ENCODE measurements at places on chromosomes 2 and 18.

DNA sequence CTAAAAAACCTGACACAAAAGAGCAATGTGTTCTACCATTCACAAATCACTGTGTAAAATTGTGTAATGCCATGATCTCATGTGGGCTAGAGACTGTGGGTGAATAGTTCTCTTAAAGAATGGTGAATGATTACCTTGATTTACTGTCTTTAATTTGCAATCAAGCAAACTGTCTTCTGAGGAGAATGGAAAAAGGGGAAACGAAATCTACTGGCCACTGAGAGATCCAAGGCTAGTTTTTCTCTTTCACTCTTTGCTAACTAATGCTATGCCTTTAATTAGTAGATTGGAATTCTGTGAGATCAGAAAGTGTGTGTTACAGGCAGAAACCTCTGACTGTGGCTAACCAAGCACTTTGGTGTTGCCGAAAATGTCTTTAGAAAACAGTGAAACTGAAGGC lies 422.7 kb downstream of the TGIF1 start:
- no peak for DNase-seq

- no peak for DNase-seq
These were observed 143.5 kb downstream of the ZEB2 start for GRCh38 chr2:144376460-144376859.

GRCh38 chr18:23588836-23589560 lies 2.7 kb upstream of the NPC1 start:
- DNase-seq = no peak

DNA sequence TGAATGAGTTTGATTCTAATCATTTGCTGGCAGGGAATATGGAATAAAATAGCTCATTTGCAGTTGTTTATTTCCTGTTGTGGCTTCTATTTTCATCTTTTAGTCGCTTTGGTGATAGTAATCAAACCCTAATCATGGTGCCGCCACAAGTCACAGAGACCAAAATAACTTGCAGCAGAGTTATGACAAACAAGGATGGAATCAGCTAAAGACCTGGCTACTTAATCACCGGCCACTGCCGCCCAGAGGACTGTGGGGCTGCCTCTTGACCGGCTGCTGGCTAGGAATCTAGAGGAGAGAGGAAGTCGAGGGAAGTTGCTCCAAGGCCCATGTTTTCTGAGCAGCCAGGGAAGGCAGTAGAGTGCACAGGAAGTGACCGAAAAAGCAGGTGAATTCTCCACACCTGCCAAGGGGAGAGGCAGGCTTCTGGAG lies 5.1 kb upstream of the SMAD7 start:
- DNase-seq = no peak

DNA sequence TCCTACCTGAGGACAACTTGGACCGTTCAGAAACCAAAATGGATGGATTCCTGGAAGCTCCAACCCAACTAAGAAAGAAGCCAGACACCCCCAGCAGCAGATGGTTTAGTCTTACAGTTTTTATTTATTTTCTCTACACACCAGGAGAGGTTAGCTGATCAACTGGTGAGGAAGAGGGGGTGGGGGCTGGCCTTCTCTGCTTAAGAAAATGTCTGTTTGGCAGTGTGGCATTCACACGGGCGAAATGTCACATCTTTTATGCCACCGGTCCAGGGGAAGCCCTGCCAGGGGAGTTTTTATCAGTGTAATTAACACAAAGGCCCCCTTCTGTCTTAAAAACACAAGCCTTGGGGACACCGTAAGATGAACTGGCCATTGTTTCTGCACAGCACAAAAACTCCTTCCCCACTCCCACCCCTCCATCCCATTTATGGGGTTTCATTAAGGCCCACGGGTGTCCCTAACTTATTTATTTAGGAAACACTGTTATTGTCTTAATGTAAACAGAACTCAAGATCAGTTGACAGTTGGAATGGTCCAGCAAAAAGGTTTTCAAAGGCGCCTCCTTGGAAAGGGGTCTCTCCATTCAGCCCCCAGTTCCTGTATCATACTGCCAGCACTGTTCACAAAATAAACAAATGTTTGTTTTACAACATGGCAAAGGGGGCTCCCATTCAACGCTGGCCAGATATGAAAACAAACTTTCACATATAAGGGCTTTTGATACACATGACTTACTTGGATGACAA lies 217.0 kb downstream of the C1D start:
- DNase-seq = no peak

- no peak for DNase-seq
These were observed 316.8 kb downstream of the AFF3 start for GRCh38 chr2:99825630-99826029.

DNA sequence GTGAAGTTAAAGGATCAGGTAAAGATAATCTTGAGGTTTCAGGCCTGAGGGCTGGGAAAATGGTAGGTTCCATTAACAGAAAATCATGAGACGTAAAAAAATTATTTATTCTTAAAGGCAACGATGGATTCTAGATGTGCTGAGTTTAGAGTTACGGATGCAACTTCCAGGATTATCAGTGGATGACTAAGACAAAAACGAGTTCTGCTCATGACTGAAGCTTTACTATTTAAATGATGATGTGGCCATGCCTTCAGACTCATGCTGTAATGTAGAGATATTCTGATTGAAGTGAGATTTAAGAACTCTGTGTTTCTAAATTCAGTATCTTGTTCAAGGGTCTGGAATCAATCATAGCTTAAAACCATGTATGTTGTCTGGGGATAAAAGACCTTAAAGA lies 5.0 kb downstream of the TMEM237 start:
- DNase-seq = no peak

DNA sequence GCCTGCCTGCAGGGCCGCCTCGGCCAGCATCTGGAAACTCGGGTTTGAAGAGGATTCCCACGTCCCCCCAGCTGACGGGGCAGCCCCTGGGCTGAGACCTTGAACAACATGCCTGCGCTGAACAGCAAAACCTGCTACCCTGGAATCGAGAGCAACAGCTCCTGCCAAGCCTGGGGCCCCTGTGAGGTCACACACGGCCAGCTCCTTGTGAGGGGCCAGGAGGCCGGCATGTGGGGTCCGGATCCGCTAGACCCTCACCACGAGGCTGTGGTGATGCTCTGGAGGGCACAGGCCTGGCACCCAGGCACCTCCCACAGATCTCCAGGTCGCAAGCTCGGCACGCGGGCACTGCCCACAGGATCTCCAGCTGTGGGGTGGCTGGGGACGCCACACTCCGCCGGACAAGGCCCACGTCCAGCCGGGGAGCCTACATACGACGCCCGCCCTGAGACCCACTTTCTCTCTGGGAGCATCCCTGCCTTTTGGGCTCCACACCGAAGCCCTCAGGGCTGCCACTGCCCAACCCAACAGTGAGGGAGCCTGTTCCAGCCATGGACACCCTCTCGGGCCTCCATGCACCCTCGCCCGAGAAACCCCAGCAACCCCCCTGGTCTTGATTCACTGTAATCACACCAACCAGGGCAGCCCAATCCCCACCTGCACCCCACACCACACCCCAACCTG lies 34.1 kb downstream of the SLC66A2 start:
- DNase-seq = peak; percentile 4

DNA sequence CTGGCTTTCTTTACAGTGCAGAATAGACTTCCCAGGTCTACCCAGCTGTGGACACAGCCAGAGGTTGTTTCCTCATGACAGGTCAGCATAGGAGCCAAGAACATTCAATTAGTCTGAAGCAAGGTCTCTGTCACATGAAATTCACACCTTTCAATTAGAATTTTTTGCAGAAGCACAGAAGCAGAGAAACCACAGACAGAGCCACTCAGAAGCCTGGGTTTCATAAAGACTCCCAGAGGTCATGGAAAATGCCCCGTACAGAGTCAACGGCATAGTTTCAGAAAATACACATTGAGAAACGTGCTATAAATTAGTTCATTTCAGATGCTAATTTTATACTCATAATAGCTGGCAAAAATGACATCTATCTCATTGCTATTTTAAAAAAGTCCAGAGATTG lies 87.0 kb upstream of the TMEM200C start:
- DNase-seq = no peak

DNA sequence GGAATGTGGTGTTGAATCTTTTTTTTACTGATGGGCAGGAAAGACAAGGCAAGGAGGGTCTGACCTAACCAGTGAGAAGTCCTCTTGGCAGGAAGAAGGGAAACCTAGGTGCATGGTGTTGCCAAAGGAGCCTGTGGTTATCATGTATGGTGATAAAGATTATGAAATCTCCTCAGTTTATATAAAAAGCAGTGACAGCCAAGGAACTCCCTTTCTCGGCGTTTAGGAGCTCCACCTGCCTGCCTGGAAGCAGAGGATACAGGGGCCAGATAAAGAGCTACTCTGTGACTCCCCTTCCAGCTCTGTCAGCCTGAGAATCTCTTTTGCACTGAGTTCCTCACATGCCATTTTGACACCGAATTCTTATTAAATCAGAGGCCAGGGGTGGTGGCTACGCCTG lies 26.1 kb downstream of the COLEC12 start:
- DNase-seq = no peak

DNA sequence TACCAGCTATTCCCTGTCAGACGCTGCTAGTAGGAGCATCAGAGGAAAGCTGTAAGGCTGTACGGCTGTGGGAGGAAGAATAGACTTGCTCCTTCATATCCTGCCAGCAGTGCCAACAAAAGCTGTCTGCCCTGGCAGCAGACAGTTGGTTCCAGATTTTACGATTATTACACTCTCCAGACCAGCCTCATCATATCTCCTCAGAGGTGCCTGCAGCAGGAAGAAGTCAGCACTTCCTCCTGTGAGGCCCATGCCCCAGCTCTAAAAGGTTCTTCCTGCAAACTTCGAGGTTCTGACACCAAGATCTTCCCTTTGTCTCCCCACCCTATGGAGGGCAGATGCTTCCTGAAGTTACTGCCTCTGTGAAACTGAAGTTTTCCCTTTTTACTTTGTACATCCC lies 537.7 kb upstream of the PKDCC start:
- DNase-seq = no peak

DNA sequence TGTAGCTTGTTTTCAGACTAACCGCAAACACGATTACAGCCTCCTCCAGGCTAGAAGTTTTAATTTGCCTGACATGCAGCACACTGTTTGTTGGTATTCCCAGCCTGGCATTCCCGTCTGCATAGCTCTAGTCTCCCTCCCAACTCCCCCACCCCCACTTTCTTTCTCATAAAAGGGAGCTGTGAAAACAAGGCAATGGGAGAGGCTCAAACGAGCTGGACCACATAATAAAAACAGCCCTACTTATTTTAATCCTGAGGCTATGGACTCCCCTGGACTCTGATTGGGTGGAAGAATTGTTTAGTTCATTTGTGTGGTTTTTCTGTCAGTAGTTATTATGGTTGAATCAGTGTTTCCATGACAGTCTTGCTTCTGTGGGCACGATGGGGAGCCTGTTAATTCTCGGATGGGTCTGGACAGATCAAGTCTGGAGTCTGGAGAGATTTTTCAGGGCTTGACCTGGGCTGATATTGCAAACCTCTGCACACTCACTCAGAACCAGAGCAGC lies 1.2 kb downstream of the STON1 start:
- DNase-seq = no peak

GRCh38 chr2:144621266-144621665 lies 101.3 kb upstream of the ZEB2 start:
- no peak for DNase-seq

DNA sequence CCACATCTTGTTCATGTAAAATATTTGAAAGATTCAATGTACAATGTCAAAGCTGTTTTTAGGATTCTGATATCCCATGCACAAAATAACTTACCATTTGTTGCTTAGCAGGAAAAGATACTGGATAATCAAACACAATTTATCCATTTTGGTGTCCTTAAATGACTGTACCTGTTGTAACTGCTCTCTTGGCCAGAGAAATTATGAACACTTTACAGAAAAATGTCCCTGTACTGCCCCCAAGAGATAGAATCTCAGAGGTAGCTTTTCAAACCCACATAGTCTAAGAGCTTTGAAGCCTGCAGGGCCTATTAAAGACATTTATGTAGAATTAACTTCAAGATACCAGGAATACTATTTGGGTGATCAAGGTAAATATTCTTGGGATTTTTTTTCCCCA lies 12.2 kb upstream of the ME2 start:
- DNase-seq = no peak

DNA sequence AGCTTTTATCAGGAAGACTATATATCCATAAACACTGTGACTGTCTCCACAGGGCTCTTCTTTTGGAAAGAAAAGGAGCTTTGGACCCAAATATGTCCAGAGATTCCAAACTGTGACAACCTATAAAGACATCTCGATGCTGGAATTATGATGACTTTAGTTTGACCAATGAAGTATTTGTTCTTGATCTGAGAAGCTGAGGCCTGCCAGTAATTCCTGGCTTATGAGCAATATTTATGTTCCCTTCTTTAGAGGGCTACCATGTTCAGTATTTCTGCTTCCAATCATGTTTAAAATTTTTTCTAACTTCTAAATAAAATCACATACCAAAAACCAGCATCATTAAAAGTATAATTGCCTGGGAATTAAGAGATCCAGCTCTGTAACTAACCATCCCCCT lies 41.1 kb downstream of the FEZ2 start:
- no peak for DNase-seq

GRCh38 chr2:230898016-230898712 lies 26.9 kb downstream of the GPR55 start:
- no peak for DNase-seq

DNA sequence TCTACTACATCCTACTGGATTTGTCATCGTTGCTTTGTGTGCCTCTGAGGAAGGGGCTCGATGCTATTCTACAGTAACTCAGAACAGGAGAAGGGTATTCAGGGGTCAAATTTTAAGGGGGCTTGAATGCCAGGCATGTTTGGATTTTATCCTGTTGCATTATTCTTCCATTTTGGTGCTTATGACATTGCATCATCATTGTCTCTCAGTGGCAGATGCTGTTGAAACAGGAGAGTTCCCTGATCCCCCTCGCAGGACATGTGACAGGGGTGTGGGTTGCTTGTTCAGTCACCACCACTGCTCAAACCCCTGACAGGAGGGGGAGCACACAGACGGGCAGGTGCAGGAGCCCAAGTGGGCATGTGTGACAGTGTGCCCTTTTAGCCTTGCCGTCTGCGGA lies 156.7 kb downstream of the SLC4A3 start:
- DNase-seq = no peak

- DNase-seq = no peak
These were observed 257.9 kb downstream of the PTPRM start for GRCh38 chr18:7824970-7825369.

- DNase-seq = no peak
These were observed 572.7 kb downstream of the EPHA4 start for GRCh38 chr2:220999356-220999755.

- DNase-seq = no peak
These were observed 284.1 kb upstream of the SETBP1 start for GRCh38 chr18:44396550-44396949.

DNA sequence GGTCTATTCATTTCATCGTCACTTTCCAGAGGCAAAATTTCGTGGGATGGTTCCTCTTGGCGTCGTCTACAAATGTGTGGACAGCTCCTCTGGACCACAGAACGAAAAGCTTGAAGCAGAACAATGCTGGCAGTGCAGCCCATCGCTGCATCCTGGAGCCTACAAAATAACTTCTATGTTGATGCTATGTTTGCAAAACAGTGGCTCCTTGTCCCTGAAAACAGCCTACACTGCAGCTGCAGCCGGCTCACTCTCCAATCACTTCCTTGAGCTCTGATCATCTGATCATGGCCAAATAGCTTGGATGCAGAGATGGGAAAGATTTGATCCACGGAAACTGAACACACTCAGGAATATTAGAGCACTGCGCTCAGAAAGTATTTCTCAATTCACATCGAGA lies 60.0 kb downstream of the DOCK10 start:
- DNase-seq = no peak

GRCh38 chr2:10798783-10799182 lies 13.8 kb downstream of the PDIA6 start:
- DNase-seq = no peak
